CD8-positive, alpha-beta memory T cell (primary cell): ENCODE measurements at places on chromosomes 7 and 10.
A peak's percentile ranks its signal among the peaks of the same experiment; 100 is the strongest.

DNA sequence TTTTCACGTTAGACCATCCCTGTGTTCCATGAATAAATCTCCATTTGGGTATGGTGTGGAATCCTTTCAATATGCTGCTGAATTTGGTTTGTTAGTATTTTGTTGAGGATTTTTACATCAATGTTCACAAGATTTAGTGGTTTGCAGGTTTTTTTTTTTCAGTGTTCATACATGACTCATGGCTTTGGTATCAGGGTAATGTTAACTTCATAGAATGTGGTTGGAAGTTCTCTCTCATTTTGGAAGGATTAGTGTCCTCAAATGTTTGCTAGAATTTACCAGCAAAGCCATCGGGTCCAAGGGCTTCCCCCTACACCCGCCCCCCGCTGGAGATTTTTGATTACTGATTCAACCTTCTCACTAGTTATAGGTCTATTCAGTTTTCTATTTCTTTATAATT is 398.0 kb downstream of the NXPH1 start:
- no peak for DNase-seq

- no peak for DNase-seq
Measured at GRCh38 chr7:42981601-42982000, 49.4 kb downstream of the MRPL32 start.

DNA sequence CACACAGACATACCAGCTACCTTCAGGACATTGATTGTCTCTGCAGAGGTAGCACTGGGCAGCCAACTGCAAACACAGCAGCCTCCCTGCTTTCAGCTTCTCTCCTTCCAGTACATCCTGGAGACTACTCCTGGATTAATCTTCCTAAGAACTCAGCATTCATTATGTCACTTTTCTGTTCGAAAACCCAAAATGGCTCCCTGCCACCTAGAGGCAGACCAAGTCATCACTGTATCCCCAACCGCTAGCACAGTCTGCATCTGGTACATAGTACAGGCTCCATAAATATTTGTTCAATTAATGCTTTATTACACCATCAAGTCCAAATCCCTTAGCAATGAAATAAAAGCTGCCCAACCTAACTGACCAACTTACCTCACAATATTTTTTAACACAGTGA is 5.0 kb upstream of the SEC31B start:
- no peak for DNase-seq

GRCh38 chr7:2205036-2205780 is 27.5 kb downstream of the MAD1L1 start:
- DNase-seq = no peak

DNA sequence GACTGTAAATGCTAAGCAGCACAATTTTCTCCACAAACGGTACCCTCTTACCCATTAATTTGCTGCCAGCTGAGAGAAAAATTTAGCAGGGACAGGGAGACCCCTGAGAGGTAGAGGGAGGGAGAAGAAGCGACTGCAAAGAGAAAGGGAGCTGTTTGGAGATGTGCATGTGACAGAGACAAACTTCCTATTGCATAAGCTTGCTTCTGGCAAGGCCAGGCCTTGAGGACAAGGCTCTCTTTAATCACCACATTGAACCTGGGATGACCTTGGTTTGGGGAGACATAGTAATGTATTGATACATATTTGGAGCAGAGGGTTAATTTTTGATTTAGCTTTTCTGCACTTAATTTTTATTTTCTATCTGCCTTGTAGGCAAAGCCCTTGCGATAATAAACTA is 31.1 kb upstream of the HIBADH start:
- DNase-seq = no peak

- no peak for DNase-seq
Measured at GRCh38 chr7:101453617-101454016, 90.9 kb downstream of the COL26A1 start.

- DNase-seq = no peak
Measured at GRCh38 chr7:27616914-27617548, 45.7 kb downstream of the HIBADH start.

GRCh38 chr7:69588773-69589172 is 9.5 kb upstream of the AUTS2 start:
- no peak for DNase-seq

DNA sequence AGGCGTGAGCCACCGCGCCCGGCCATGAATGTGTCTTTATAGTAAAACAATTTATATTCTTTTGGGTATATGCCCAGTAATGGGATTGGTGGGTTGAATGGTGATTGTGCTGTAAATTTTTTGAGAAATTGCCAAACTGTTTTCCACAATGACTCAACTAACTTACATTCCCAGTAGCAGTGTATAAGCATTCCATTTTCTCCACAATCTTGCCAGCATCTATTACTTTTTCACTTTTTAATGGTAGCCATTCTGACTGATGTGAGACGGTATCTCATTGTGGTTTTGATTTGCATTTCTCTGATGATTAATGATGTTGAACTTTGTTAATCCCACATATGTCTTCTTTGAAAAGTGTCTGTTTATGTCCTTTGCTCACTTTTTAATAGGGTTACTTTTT is 1187.9 kb downstream of the XPNPEP1 start:
- no peak for DNase-seq

DNA sequence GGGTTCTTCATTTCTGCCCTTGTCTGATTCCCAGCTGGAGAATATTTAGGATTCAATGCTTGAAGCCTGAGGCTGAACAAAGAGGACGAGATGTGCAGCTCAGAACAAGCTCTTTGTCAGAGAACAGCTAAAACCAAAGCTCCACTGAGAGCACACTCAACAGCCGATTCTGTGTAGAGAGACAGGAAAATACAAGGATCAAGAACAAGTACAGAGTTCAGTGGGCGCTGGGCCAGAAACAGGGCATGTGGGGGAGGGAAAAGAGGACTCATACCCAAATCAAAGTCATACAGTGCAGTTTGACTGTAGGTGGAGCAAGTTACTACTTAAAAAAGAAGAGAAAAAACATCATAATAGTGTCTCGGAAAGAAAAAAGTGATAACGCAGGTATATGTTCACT is at the start of gene AGMO:
Gene AGMO, minus strand, starts transcription at position 181 of the 400 bp plus-strand sequence.
- no peak for DNase-seq

DNA sequence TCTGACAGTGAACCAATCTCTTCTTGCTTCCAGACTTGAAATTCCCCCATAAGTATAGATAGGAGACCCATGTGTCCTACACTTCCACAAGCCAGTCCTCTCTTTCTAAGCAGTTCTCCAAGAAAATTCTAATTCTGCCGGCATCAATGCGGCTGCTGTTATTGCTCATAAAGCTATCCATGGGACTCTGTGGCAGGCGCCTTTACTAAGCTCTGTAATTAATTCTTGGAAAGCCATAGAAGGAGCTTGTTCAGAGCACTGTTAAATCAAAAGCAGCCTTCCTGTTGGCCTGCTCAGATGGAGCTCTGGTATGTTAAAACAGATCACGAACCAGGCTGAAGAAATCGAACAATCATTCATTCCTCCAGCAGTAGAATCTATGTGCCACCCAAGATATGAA is 244.3 kb upstream of the NFE2L3 start:
- DNase-seq = no peak

GRCh38 chr7:43535031-43535451 is 47.9 kb upstream of the STK17A start:
- no peak for DNase-seq

DNA sequence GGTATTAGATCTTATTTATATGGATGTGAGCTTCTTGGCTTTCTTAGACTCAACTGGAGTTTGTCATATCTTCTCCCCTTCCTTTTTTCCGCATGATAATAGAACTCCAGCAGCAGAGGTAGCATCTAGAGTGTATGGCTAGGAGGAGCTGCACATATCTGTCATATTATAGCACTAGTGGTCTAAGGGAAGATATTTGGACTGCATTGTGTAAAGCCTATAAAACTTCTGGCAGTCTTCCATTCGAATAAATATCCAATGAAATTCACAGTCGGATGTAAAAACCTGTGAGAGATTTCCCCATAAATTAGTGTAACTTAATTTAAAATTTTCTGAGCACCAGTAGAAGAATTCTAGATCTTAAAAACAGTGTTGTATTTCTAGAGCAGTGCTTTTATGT is 123.9 kb downstream of the PRKG1 start:
- no peak for DNase-seq

- DNase-seq = no peak
Measured at GRCh38 chr10:95906677-95907455, 909 bp upstream of the CC2D2B start.

DNA sequence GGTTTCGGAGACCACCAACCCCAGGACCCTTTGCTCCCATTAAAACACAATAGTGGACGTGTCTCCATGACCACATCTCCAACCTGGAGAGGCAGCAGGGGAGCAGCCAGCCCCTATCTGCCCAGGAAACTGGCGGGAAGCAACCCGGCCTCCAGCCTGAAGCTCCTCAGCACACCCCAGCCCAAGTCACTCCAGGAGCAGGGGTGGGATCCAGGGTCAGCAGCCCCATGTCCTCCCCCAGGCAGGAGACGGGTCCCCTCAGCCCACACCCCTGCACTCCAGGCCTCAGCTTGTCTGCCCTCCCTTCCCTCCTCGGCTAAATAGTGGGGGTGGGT is 601 bp downstream of the ADAM8 start:
- DNase-seq = no peak

- DNase-seq = no peak
Measured at GRCh38 chr10:125127110-125127509, 33.3 kb downstream of the CTBP2 start.

GRCh38 chr7:74183653-74184450 is 9.7 kb downstream of the EIF4H start:
- peak; percentile 54 for DNase-seq

DNA sequence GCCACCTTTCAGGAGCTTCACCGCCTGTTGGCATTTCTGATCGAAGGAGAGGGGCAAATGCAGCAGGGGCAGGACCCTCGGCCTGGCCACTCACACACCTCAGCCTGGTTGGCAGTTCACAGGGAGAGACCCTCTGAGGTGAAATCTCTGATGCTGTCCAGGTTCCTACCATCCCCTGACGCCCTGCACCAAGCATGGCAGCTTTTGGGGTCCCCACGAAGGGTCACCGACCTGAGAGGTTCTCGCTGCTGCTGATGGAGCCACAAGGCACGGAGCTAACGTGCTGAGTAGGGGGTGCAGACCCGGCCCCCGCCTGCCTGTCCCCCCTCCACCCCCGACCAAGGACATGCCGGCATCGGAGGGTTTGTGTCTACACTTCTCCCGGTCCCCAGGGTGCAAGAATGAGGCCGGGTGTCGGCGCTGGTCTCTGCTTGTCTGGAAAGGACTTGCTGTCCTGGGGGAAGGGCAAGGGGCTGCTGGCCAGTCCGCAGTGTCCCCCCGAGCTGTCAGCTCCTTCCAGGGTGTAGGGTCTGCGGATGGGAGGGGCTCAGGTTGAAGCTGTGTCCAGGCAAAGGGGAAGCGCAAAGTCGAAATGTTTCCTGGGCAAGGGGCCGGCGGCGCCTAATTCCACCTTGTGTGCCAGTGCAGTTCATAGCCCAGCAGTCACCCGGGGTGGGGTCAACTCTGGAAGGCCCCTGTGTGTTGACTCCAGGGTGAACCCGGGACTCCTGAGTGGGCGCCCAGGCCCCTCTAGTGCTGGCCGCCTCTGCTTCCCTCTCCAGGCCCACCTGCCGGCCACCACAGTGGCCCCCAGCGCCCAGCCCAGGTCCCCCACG is 132.6 kb downstream of the DNAJB6 start:
- DNase-seq = no peak

DNA sequence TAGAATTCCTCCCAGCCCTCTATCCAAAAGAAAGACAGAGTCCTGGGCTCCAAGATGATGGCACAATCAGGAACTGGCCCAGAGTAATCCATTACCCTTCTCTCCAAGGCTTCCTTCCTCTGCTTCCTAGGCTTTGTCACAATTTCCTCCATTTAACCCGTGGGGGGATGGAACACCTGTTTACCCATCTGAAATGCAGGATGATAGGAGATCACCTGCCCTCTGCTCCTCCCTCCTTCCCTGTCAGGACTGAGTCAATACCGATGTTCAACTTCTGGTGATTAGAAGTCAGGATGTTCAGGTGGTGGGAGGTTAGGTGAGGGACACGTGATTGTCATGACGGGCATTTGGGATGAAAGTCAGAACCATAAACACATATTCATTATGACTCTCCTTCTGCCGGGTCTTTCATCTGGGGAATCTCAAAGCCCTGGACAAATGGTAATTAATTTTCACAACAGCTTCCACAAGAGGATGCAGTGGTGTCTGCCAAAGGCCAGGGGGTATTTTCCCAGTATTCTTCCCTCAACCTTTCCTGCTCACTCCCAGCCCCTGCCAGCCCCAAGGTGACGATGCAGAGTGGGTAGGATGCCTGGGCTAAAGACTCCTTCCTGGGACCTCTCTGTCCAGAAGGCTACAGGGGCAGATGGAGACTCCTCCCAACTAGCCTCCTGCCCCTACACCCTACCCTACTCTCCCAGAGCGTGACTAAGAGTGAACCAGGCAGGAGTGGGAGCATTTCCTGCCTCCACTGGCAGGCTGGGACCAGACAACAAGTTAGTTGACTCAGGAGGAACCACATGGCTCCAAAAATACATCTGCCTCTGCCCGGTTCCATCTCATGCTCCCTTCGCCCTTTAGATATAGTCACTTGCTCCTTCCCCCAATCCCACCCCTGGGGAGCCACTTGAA is 27.9 kb downstream of the DUSP5 start:
- DNase-seq = no peak

- DNase-seq = no peak
Measured at GRCh38 chr7:77619314-77619713, 76.9 kb upstream of the RSBN1L start.

DNA sequence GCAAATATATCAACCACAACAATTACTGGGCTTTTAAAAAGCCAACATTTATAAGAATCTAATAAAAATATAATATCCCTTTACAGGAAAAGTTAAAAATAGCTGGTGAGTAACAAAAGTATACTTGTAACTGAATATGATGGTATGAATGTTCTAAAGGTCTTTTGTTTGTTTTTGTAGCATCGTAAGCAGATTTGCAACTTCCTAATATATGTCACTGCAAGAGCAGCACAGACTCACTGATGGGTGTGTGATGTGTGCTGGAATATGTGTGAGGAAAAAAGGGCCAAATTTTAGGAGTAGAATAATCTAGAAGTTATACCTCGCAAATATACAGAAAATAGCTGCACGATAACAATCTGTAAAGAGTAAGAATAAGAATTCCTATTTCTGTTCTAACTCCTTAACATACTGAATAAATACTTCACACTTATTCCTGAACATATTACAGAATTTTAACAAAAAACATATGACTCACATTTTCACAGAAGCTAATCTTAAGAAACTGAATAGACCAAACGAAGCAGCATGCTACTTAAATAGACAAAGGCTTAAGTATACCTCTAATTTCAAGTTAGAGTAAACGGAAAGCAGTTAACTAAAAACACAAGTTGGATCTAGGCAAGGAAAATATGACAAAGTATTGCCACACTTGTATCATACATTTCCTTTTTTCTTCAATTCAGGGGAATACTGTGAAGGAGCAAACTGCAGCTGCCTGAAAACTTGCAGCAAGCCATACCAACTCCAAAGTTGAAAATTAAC is 9.6 kb downstream of the ETV1 start:
- no peak for DNase-seq

GRCh38 chr7:2017914-2018568 is 214.7 kb downstream of the MAD1L1 start:
- DNase-seq = no peak
